ENCODE measurements at places on chromosomes 5 and 9.
A peak's percentile ranks its signal among the peaks of the same experiment; 100 is the strongest.

GRCh38 chr9:109244179-109245132 lies 76.4 kb downstream of the EPB41L4B start:
- peak; percentile 68 for DNase-seq

GRCh38 chr9:16171911-16172310 lies 619.1 kb downstream of the CCDC171 start:
- DNase-seq, result no peak

DNA sequence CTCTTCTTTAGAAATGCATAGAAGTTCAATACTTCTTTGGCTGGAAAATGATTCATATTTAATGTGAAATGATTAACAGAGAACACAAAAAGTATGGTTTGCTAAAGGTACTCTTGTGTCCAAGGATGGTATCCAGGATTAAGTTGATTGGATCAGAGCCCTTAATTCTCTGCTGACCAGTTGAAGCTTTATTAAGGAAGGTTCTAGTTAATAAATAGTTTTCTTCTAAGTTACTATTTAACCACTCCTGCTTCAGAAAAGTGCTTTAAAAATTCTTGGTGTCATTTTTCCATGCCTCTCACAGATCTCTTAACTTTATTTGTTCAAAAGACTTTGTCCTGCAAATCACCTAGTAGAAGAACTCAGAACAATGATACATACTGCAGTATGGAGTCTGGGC lies 134.3 kb downstream of the MEF2C start:
- no peak for DNase-seq

DNA sequence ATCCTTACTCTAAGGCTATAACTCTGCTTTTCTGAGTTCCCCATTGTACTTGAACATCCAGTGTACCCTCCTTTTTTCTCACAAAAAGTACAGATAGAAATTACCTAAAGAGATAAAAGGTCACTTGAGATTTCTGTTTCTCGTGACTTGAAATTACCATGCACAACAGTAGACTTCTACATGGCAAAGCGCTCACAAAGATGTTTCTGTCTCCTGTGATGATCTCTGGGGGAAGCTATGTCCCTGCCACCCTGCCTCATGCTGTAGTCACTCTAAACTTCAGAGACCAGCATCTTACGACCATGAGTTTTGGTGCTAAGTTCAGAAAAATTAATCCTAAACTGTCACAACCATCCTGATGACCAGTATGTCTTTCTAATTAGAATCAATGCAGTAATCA lies 36.2 kb downstream of the NFIB start:
- DNase-seq, result no peak

DNA sequence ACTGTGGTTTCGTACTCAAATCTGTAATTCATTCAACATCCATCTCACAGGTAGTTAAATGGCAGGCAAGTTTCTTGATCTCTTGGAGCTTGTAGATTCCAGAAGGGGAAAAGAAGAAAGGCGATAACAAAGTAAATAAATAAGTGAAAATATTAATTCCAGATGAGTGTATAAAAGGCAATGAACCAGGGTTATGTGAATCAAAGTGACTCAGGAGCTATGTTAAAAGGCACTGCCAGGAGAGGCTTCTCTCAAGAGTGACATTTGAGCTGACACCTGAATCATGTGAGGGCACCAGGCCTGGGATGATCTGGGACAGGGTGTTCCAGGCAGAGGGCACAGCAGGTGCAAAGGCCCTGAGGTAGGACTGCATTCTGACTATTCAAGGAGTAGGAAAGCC lies 45.0 kb downstream of the DOCK2 start:
- no peak for DNase-seq

- DNase-seq, result no peak
Measured at GRCh38 chr5:121292664-121293063, 559.0 kb upstream of the FTMT start.

GRCh38 chr9:25876248-25876647 lies 198.0 kb upstream of the TUSC1 start:
- no peak for DNase-seq

DNA sequence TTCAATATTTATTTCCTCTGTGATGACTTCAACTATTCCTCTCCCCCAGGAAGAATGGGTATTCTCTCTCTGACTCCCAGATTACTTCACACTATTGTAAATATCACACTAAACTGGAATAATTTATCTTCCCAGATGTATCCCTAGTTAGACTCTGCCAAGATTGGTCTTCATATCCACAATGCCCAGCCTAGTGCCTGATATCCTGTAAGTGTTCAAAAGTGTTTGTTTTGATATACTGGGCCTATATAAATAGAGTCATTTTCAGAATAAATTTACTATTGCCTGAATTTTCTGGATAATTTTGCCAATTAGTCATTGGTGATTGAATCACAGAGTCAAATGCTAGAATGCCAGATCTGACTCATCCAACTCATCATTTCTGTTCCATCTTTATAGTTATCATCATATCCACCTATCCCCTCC lies 143.7 kb upstream of the TNC start:
- DNase-seq, result no peak

GRCh38 chr5:30832519-30832918 lies 361.0 kb upstream of the CDH6 start:
- no peak for DNase-seq

- no peak for DNase-seq
Measured at GRCh38 chr5:93311881-93312280, 269.1 kb downstream of the NR2F1-AS1 start.

GRCh38 chr5:139315056-139315615 lies 21.6 kb downstream of the MATR3 start:
- DNase-seq, result no peak

DNA sequence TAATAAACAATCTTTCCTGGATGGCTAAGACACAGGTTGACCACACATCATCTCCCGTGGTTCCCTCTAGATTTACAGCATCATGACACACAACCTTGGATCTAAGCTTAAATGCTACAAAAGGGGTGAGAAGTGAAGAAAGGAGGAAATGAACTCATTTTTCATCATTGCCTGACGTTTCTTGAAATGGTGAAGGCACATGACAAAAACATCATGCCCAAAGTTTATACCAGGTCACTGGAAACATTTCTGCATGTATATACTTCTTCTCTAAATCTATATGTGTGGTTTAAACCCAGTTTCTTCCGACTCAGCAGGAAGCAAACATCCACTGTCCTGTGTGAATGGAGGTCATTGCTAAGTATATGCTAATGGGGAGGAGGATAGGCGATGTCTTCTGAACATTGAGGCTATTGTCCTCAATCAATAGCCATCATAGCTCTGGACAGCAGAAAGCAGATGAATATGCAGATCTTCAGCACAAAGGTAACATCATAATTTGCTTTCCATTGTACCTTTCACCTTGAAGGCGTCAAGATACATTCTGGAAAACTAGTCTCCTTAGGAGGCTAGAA lies 137.4 kb downstream of the MED27 start:
- no peak for DNase-seq

DNA sequence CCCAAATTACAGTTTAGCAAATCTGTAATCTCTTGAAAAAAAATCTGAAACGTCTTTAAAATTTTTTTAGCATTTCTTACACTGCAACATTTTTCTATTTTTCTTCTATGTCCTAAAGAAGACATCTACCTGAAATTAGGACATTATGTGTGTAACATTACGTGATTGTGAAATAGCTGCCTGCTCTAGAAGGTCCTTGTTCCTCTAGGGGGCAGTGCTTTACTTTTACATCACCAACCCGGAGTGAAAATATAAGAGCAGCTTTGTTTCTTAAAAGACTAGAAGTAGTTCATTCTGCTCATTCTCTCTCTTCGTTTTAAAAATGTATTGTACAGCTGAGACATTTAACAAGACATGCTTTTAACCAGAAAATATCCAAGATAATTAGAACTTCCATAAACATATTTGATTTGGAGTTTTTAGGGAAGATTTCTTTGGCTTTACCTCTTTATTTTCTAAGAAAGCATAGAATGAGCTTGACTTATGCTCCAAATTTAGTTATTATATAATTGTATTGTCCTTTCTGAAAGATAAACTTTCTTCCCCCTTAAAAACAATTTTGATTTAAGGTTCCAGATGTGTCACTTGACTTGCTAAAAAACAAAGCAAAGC lies 48.1 kb upstream of the RIOK2 start:
- peak; percentile 39 for DNase-seq

DNA sequence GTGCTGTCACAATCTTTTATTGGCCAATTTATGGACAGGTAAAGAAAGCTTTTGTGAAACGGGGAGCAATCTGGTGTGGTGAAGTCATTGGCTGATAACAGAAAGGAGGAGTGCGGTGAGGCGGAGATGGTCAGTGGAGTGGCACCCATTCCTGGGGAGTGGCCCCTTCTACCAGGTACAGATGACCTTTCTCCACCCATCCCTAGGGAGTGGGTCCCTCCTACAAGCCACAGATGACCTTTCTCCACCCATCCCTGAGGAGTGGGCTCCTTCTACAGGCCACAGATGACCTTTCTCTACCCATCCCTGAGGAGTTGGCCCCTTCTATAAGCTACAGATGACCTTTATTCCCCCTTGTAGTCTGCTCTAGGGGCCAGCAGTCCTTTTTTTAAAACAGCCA lies 267.6 kb upstream of the IRX2 start:
- no peak for DNase-seq

GRCh38 chr9:109821711-109822110 lies 41.7 kb downstream of the PALM2AKAP2 start:
- DNase-seq, result no peak

GRCh38 chr9:133090187-133090586 lies 28.4 kb downstream of the CEL start:
- no peak for DNase-seq

DNA sequence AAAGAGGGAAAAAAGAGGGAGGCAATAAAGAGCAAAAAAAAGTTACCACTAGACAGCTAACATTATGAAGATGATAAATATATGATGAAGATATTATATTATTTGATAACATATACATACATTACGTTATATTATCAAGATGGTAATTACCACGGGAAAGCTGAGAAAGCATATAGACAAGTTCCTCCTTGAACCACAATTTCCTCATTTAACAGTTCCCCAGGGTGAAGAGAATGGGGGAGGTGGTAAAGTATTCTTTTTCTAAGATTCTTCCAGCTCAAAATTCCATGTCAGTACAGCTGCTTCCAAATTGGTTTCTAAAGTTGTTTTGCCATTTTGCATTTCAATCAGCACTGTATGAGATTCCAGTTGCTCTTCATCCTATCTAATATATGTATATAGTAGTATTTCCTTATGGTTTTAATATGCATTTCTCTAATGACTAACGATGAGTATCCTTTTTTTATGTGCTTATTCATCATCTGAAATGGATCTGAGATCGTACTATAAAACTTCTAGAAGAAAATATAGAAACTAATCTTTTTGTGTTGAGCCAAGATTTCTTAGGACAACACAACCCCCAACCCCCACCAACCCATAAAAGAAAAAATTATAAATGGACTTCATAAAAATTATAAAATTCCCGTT lies 49.5 kb upstream of the C9orf72 start:
- no peak for DNase-seq

- no peak for DNase-seq
Measured at GRCh38 chr9:134628354-134628736, 13.3 kb upstream of the COL5A1 start.

GRCh38 chr9:107215381-107215780 lies 67.7 kb upstream of the RAD23B start:
- DNase-seq, result no peak

DNA sequence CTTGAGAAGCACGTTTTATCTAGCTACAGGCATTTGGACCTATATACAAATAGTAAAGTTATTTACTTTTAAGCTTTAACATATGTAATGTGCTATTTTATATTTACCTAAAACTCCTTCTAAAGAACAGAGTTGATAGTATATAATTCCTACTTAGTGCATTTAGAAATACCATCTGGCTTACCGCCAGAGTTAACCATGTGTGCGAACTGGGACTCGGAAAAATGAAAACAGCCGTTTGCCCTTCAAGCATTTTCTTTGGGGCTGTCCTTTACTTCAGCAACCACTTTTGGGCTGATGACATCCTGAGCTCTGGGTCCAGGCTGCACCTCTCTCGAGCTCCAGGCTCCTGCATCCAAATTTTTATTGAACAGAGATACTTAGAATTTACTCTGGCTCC lies 21.9 kb upstream of the DHFR start:
- DNase-seq, result no peak

DNA sequence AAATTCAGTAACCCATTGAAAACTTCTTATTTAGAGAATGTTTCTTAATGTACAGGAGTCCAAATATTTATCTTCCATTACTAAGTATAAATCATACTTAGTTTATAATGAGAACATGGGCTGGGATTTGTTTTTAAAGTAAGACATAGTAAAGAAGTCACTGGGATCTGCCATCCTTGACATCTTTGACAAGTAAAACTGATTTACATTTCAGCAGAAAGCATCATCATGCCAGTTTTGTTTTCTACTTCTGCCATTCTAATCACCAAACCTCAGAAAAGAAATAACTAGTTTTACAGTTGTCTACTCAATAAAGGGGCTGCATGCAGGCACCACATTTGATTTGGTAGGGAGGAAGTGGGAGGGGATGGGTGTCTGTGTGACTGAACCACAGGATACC lies 221.7 kb upstream of the PPP1R2B start:
- DNase-seq, result no peak

DNA sequence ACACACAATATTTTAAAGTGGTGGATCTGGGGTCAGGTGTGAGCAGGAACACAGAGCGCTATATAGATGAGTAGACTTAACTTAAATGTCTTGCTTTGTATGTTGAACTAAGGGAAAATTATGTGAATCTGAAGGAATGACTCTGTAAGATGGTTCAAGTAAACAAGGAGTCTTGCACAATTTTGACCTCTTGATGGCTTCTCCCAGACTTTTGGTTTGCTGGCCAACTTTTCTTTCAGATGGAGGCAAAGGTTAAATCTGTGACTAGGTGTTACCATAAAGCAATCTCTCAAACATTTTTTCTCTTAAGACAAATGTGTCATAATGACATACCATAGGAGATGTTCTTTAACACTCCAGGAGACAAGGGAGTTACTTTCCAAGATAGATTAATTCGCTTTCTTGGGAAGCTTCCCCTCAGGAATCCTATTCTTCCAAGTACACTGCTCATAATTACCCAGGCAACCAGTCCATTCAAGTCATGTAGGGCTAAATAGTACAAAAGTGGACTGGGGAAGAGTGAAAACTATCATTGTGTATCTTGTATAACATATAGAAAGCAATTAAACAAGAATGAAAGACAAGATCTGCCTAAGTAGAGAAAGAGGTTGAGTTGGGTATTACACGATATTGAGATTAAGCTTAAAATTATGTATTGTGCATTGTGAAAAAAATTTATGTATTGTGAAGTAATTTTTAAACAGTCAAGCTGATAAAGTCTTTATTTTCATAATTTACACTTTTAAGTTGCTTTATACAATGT lies 60.3 kb upstream of the SLC27A6 start:
- no peak for DNase-seq

- peak; percentile 76 for DNase-seq
Measured at GRCh38 chr5:176611435-176611834, 1.5 kb upstream of the GPRIN1 start.

- no peak for DNase-seq
Measured at GRCh38 chr9:7967093-7967827, 167.7 kb upstream of the DMAC1 start.

GRCh38 chr5:15687401-15687800 lies 187.4 kb downstream of the FBXL7 start:
- no peak for DNase-seq

GRCh38 chr5:67215519-67216471 lies 19.2 kb upstream of the CD180 start:
- DNase-seq, result no peak

All from neural crest cell (in vitro differentiated cells).